ENCODE measurements at places on chromosomes 5 and 9.

- H3K27ac ChIP-seq: peak overlapping the region; percentile 49
- peaks cover 11% of the 10 kb centered on the region for H3K4me1 ChIP-seq
- H3K36me3 ChIP-seq: no peaks in the 10 kb centered on the region
- DNase-seq: no peak
- no peak overlapping the region for H3K4me3 ChIP-seq
Observed at GRCh38 chr9:94140791-94141790, 56.8 kb downstream of the PTPDC1 start.

GRCh38 chr9:101860920-101861319, 122.5 kb upstream of the GRIN3A start:
- DNase-seq: no peak
- H3K4me1 ChIP-seq: no peaks in the 10 kb centered on the region
- H3K27ac ChIP-seq: no peak overlapping the region
- no peaks in the 10 kb centered on the region for H3K27me3 ChIP-seq
- no peaks in the 10 kb centered on the region for H3K36me3 ChIP-seq

GRCh38 chr5:162392336-162392735, 324.8 kb downstream of the GABRG2 start:
- no peak overlapping the region for H3K27ac ChIP-seq
- no peak for DNase-seq
- H3K36me3 ChIP-seq: no peaks in the 10 kb centered on the region
- H3K4me1 ChIP-seq: no peaks in the 10 kb centered on the region
- H3K27me3 ChIP-seq: no peaks in the 10 kb centered on the region

- peak overlapping the region; percentile 31 for H3K27ac ChIP-seq
- H3K27me3 ChIP-seq: no peaks in the 10 kb centered on the region
- peak; percentile 61 for DNase-seq
- peaks cover 26% of the 10 kb centered on the region for H3K4me1 ChIP-seq
Observed at GRCh38 chr9:114153761-114154599, 1.4 kb upstream of the COL27A1 start.

DNA sequence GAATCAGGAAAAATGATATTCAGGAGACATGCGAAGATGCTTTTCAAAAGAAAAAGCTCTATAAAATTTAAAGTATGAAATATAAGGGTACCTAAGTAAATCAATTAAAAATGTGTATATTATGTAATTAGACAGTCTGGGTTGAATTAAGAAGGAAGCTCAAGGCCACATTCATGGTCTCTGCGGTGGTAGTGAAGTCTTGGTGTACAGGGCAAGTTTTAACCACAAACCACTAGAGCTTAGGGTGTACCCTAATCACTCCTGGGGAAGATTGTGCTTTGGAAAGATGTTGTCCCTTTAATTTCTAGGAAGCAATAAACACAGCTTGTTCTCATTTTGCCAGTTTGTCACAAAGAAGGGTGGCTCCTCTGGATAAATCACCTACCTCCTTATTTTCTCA, 287.2 kb upstream of the ZNF608 start:
- H3K36me3 ChIP-seq: no peaks in the 10 kb centered on the region
- no peak overlapping the region for H3K4me3 ChIP-seq
- H3K27ac ChIP-seq: no peak overlapping the region
- H3K27me3 ChIP-seq: no peaks in the 10 kb centered on the region
